A549 treated with Mapracorat at 1 μM for 4 hours (cell line): ENCODE measurements at places on chromosomes 5 and 9. TPM values are rescaled to one million over a fixed set of nuclear protein-coding genes. Genes with fewer than 3 reads are reported as not detected.

Gene KCNV2
- total RNA-seq = not detected in 5 replicates

Gene PTGER4
- 3.6 to 5.1 TPM (median 4.5 TPM) in 5 replicates for total RNA-seq

Gene SLC6A7
- 0.05 TPM in 1 of 5 replicates, not detected in the others for total RNA-seq

Gene REEP2
- 6.8 to 7.4 TPM (median 7.1 TPM) in 5 replicates for total RNA-seq

Gene FOXD4L6
- total RNA-seq = not detected in 5 replicates

Gene PCDHGA5
- total RNA-seq = 0.09 to 0.17 TPM (median 0.14 TPM) in 5 replicates

Gene DPH7
- 25.3 to 30.5 TPM (median 29.3 TPM) in 5 replicates for total RNA-seq

Gene CDC25C
- total RNA-seq = 8.2 to 11.9 TPM (median 10.5 TPM) in 5 replicates

Gene PTGDS
- total RNA-seq = 0.44 to 0.61 TPM (median 0.47 TPM) in 4 of 5 replicates, not detected in the other

Gene SPTAN1
- 134 to 158 TPM (median 150 TPM) in 5 replicates for total RNA-seq

Gene SLC25A2
- total RNA-seq = not detected in 5 replicates

Gene SET
- 387 to 482 TPM (median 413 TPM) in 5 replicates for total RNA-seq

Gene MSX2
- total RNA-seq = 3.2 to 4.6 TPM (median 4.2 TPM) in 5 replicates

Gene DMRTA1
- total RNA-seq = 0.58 to 0.83 TPM (median 0.70 TPM) in 5 replicates

Gene FGF1
- total RNA-seq = 0.16 to 0.95 TPM (median 0.25 TPM) in 5 replicates

Gene ZFP37
- 1.4 to 2.3 TPM (median 1.5 TPM) in 5 replicates for total RNA-seq

Gene SLC46A2
- total RNA-seq = not detected in 5 replicates

Gene MSANTD3
- total RNA-seq = 61.0 to 70.9 TPM (median 64.5 TPM) in 5 replicates

Gene DBH
- total RNA-seq = not detected in 5 replicates

Gene C5orf52
- not detected in 5 replicates for total RNA-seq

Gene EQTN
- 0.22 TPM in 1 of 5 replicates, not detected in the others for total RNA-seq

Gene RGMB
- 6.0 to 8.1 TPM (median 7.0 TPM) in 5 replicates for total RNA-seq

Gene DMAC1
- 28.0 to 82.5 TPM (median 73.4 TPM) in 5 replicates for total RNA-seq

Gene NRG2
- total RNA-seq = 1.6 to 2.4 TPM (median 2.0 TPM) in 5 replicates

Gene ENTPD2
- 2.2 to 2.9 TPM (median 2.4 TPM) in 5 replicates for total RNA-seq

Gene POLK
- total RNA-seq = 7.3 to 12.6 TPM (median 10.4 TPM) in 5 replicates
